ENCODE measurements at places on chromosomes 4 and X. TPM values are rescaled to one million over a fixed set of nuclear protein-coding genes. Genes with fewer than 3 reads are reported as not detected.

GRCh38 chr4:156472624-156473023 is 499.0 kb downstream of the PDGFC start:
- DNase-seq, result no peak

NAA11 gene
- polyA plus RNA-seq, result not detected

- DNase-seq, result no peak
Observed at GRCh38 chrX:134173541-134174272, 63.3 kb upstream of the CCDC160 start.

DNA sequence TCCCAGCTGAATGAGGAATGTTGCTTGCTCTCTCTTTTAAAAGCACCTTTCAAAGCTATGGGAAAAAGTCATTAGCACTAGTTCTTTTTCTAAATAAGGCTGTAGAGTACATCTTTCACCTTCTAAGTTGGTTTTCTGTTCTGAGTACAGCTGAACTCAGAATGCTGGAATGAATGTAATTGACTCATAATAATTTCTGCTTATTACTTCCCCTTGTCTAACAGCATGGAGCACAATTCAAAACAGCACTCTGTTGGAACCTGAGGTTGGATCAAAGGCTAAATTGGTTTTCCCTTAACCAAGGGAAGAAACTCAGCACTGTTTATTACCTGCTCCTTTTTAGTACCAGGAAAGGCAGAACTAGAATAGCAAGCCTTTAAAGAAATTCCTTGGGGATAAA is 33.5 kb upstream of the CYP2U1 start:
- no peak for DNase-seq

LDOC1 gene
- 26.4 TPM for polyA plus RNA-seq

GRCh38 chr4:74230902-74231499 is 73.1 kb downstream of the MTHFD2L start:
- DNase-seq, result no peak

ARAP2 gene
- polyA plus RNA-seq, result 34.7 TPM

DNA sequence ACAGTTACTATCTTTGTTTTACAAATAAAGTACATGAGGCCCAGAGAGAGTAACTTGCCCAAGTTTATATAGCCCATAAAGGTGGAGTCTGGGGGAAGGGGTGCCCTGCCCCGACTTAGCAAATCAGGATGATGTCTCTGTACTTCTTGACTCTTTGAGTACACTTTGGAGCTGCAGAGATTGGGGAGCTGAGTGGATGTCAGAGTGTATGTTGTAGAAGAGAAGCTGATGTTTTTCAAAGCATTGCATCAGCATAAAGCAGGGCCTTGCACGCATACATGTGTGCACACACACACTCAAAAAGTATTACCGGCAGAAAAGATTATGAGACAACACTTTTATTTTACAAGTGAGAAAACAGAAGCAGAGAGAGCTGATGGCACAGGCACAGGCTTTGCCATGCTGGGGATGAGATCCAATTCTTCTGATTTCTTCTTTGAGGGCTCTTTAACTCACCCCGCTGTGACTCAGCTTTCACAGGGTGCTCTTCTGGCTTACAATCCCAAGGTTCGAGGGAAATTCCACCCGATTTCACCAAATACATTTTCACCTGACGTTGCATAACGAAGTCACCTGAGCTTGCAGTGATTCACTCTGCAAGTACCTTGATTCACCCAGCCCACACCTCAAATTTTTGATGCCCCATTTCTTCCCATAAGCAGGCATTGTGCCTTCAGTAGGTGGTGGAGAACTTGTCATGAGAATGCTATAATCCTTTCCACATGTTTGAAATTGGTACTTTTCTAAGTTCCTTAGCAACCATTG is 292.8 kb upstream of the BOD1L1 start:
- no peak for DNase-seq

DNA sequence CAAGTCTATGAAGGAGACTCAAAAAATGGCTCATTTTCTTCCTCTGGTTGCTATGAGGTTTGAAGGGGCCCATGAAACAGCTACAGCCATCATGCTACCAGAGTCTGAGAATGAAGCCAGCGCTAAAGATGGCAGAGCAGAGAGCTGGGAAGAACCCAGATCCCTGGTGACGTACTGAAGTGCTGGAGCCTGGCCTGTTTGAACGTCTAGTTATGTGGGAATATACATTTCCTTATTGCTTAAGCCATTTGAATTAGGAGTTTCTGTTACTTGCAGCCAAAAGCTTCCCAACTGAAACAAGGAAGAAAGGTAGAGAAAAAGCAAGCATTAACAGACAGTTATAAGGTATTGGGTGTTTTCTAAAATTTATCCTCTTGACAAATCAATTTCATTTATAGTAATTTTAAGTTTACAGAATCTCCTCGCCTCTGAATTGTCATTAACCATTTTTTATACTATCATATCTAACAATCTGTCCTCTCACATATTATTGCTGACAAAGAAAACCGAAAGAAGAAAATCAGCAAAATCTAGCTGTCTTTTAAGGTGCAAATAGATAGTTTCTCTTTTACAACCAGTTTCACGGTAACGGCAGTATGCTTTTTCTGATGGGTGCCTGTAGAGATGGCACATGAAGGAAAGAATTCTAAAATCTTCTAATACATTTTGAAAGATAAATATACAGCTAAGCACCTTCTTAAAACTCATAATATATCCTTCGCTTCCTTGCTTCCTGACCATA is 8.9 kb upstream of the COQ2 start:
- DNase-seq, result no peak

DNA sequence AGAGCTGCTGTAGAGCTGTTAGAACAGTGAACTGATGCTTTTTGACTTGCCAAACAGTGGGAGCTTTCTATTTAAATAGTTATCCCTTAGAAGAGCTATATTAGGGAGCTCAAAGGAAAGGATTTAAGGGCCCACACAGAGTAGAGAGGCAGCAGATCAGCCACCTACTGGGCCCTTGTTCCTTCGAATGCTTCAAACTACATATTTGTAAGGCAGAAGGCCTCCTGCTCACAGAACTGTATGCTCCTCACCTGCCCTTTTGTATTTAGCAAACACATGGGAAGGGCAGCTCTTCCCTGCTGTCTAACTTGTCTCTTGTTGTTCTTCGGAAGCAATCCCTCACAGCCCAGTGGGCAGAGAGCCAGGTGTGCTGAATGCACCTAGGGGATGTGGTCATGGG is 38.0 kb downstream of the IL1RAPL1 start:
- no peak for DNase-seq

- no peak for DNase-seq
Observed at GRCh38 chr4:8702020-8702495, 109.5 kb downstream of the CPZ start.

- DNase-seq, result no peak
Observed at GRCh38 chr4:189374176-189374575, 566.5 kb upstream of the FRG1 start.

DNA sequence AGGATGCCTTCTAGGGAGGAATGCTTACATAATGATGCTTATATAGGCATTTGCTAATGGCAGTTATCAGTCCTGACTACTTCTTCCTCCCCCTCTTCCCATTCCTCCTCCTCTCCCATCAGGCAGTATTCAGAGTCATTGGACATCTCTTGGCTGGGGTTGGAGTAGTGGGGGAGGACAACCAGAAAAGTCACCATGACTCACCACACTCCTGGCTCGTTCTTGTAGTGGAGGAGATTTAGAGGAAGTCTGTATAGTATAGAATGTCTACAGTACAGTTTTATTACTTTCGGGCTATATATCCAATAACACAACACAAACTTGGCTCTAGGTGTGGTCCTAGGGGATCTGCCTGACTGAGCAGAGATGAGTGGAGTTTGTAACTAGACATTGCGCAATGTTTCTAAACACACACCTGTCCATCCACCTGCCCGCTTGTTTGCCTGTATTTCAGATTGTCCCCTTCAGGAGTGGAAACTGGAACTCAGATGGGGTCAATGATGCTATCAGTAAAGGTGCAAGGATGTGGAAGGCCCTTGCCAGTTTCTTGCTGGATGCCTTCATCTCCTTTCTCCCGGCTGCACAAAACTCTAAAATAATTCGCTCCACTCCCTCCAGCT is 27.9 kb upstream of the KIAA1210 start:
- no peak for DNase-seq

IBSP gene
- polyA plus RNA-seq, result not detected

GRCh38 chr4:73251384-73251783 is 7.2 kb downstream of the ANKRD17 start:
- DNase-seq, result no peak

ERAS gene
- not detected for polyA plus RNA-seq

DNA sequence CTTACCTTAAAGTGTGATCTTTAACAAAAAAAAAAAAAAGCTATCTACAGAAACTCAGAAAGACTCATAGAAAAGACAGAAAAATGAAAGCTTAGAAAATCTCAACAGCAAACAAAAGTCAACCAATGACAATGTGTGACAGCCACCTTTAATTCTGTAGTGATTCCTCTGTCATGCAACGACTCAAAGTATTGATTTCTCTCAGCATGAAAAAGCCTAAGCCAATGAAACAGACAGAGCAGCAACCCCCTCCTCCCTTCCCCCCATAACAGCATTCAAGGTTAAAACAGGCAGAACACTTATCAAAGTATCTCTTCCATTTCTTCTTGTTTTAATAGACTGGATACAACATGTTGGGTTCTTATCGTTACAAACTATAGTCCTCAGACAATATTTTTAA is 112.5 kb downstream of the MAB21L2 start:
- no peak for DNase-seq

DNA sequence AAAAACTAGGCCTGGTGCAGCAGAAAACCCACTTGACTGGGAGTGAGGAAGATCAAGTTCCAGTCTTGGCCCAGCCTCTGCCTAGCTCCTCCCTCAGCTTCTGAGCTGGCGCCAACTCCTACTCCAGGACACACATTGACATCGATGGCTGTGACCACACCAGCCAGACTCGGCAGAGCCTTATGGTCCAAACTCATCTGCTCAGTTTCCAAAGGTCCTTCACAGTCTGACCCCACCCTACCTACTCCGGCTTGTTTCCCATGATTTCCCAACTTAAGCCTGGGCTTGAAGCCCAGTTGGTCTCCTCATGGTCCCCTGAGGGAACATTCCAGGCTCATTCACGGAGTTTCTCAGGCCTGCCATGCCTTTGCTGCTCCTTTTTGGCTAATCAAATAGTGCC is 10.1 kb downstream of the ELF4 start:
- DNase-seq, result no peak

- DNase-seq, result no peak
Observed at GRCh38 chr4:145681518-145681917, 1.6 kb downstream of the C4orf51 start.

DNA sequence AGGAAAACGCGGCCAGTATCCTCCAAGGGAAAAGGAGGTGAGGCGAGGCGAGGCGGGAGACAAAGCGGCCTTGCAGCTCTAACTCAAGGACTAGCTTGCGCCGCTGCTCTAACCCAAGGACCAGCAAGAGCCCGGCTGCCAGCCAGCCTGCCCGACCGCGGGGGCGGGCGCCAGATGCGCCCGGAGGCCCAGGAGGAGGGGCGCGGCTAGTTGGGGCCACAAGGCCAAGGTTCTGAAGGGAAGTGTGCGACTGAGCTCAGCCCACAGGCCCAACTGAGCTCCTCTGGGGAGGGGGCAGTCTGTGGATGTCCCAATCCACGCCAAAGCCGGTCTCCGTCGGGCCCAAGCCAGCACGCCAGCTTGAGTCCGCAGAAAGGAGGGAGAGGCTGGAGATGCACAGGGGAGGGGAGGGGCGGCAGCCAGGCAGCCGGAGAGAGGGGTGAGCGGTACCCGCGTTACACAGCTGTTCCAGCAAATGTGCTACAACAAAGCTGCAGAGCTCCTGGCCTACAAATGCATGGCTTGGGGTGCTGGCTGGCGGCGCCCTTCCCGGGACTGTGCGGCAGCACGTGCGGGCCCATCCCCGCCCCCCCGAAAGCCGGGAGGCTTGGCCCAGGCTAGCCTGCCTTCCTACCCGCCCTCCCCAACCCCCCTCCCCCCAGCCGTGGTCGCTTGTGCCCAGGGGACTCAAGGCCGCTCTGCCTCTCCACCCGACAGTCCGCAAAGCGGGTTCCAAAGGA is 637 bp downstream of the AMER1 start:
- peak; percentile 30 for DNase-seq

SPIN2A gene
- polyA plus RNA-seq, result not detected

DNA sequence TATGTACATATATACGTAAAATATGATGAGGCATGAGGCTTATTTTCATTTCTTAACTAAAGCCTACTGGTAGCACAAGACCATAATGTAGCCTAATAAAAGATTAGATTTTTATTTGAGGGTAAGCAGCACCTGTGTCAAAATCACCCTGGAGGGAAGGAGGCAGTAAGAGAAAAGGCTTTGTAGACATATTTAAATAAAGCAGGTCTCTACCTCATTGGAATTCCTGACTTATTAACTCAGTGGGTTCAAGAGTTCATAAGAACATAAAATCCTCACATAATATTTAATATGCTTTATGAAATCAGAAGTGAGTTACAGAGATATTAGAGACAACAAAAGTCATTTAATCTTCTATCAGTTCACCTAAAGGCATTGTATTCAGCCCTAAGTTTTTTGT is 261.6 kb upstream of the ANKRD50 start:
- DNase-seq, result no peak

CFAP97 gene
- 78.9 TPM for polyA plus RNA-seq

USP51 gene
- 0.25 TPM for polyA plus RNA-seq

SLC6A14 gene
- polyA plus RNA-seq, result not detected

DNA sequence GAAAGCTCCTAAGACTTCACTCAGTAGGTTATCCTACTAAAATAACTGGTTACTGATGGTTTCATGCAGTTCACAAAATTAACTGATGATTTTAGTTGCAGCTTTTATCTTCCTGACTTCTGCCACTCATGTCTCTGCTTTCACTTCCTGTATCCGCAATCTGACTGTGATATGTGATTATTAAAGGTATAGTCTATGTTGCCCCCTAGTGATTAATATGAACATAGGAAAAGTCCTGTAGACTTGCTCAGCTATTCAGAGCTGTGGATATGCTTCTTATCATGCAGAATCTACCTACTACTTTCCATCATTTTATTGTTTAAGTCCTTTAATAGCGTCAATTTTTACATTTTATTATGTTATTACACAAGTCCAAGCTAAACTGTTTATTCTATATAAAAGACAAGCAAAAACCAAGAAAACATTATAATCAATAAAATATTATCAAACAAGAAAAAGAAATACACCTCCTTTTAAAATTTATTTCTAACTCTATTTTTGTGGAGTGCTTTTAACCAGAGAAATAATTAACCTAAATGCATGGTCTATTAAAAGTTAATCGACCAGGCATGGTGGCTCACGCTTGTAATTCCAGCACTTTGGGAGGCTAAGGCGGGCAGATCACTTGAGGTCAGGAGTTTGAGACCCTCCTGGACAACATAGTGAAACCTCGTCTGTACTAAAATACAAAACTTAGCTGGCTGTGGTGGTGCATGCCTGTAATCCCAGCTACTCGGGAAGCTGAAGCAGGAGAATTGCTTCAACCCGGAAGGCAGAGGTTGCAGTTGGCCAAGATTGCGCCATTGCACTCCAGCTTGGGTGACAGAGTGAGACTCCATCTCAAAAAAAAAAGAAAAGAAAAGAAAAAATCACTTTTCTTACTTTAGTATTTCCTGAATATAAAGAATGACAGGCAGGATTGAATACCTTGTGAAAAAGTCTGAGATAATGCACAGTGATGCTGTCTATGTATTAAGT is 40.4 kb upstream of the TLR2 start:
- DNase-seq, result peak; percentile 54

GRCh38 chr4:10753336-10753735 is 68.8 kb upstream of the CLNK start:
- DNase-seq, result no peak

PDLIM3 gene
- polyA plus RNA-seq, result not detected

GRCh38 chrX:107348051-107348450 is 101.4 kb upstream of the FRMPD3 start:
- no peak for DNase-seq

DIPK2B gene
- not detected for polyA plus RNA-seq

FAM13A gene
- 3.4 TPM for polyA plus RNA-seq

ASMT gene
- not detected for polyA plus RNA-seq

IL13RA2 gene
- polyA plus RNA-seq, result not detected

- DNase-seq, result no peak
Observed at GRCh38 chr4:184544788-184545409, 70.5 kb upstream of the IRF2 start.
